ENCODE measurements at places on chromosomes 6 and 20.
A peak's percentile ranks its signal among the peaks of the same experiment; 100 is the strongest.

- peaks cover 7% of the 10 kb centered on the region for H3K27me3 ChIP-seq
- peaks cover 3% of the 10 kb centered on the region for H3K4me1 ChIP-seq
- no peak overlapping the region for H3K27ac ChIP-seq
- DNase-seq: no peak
Observed at GRCh38 chr20:64145458-64146300, 18.6 kb upstream of the MYT1 start.

DNA sequence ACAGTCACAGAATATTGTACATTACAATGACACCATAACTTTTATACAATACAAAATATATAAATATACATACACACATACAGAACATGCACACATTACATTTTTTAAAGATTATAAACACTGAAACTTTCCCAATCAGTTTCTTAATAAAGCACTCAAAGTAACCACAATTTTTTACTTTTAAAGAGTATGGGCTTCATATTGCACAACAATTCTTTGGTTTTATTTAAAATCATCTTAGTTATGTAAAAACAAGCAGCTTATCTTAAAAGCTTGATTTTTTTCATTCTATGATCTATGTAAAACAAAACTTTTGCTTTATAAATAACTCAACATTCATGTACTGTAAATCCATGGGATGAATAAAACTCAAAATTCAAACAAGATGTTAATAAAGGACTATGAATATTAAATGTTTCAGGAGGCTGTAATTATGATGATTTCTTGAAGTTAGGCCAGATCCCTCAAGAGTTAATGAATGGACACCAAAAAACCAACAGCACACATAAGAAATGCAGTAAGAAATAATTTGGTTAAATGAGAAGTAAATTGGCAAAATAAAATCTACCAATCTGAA lies 93.1 kb upstream of the BCLAF1 start:
- no peak overlapping the region for H3K27ac ChIP-seq
- no peaks in the 10 kb centered on the region for H3K27me3 ChIP-seq
- H3K4me1 ChIP-seq: no peaks in the 10 kb centered on the region
- DNase-seq: no peak

DNA sequence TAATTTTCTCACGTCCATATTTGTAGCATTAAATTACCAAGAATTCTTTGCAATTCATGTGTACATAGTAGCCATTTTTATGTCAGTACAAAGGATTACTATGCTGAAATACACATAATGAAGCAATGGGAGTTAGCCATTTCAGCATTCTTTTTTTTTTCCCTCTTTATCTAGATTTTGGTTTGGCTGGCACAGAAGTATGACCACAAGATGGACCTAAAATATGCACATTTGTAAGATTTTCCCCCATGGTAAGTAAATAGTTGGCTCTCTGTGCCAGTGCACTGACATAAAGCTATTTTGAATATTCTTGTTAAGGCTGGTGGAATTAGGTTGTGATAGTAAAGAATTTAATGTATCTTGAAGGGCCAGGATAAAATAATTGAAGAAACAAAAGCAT lies 486.1 kb upstream of the BTBD3 start:
- H3K27ac ChIP-seq: no peak overlapping the region
- peaks cover 4% of the 10 kb centered on the region for H3K36me3 ChIP-seq
- DNase-seq: no peak
- H3K4me3 ChIP-seq: no peak overlapping the region

DNA sequence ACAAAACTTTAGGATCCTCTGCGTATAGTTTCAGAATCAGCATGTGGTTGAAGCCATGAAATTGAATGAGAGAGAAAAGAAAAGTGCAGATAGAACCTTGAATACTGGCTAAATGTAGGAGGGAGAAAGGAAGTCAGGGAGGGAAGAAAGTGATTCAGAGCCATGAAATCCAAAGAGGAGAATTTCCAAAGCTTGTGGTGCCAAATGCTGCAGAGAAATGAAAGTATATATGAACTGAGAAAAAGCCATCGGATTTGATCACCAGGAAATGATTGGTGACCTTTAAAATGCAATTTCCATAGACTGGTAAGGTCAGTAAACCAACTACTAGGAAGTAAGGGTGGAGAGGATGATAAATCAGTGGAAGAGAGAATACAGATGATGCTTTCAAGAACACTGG lies 142.3 kb downstream of the TFAP2A start:
- no peak overlapping the region for H3K4me3 ChIP-seq
- no peak overlapping the region for H3K27ac ChIP-seq
- no peak for DNase-seq
- no peaks in the 10 kb centered on the region for H3K36me3 ChIP-seq
- H3K4me1 ChIP-seq: peaks cover 39% of the 10 kb centered on the region

- no peak overlapping the region for H3K4me3 ChIP-seq
- peaks cover 5% of the 10 kb centered on the region for H3K36me3 ChIP-seq
- DNase-seq: no peak
- peaks cover 2% of the 10 kb centered on the region for H3K4me1 ChIP-seq
Observed at GRCh38 chr20:59623583-59623982, 19.2 kb downstream of the PHACTR3 start.

DNA sequence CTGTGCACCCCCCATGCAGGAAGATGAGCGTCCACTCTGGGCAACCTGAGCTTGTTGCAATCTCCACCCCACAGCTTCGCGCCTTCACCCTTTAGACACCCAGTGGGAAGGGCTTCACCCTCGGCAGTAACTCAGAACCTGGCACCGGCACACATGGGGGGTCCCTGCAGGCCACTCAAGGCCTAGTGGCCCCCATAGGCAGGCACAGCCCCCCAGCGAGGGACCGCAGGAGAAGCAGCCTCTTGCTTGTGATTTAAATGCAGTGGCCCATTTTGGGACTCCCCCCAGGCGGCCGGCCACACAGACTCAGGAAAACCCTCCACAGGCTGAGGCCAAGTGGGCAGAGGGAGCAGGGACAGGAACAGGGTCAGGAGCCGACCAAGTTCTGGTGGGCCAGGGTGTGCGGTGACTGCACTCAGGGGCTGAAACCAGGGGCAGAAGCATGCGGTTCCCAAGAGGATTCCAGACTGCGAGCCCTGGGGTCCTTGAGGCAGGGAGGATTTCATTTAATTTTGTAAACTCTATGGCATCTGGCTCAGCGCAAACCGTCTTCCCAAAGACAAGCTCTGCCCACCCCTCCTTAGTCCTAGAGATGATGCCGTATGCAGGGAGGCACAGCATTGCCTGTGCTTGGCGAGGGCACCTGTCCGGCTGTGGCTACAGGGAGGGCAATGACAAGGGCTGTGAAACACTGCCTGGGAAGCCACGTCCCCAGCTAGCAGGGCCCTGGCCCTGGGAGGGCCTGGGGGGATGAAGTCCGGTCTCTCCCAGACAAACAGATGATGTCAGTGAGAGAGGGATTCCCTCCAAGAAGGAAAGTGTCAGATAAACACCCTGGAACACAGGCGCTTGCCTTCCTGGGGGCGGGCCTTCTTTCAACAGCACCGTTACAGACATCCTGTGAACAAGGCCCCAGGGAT lies 52.9 kb upstream of the GPR31 start:
- no peak overlapping the region for H3K4me3 ChIP-seq
- peaks cover 30% of the 10 kb centered on the region for H3K4me1 ChIP-seq
- H3K27me3 ChIP-seq: peaks cover 4% of the 10 kb centered on the region
- no peak overlapping the region for H3K27ac ChIP-seq
- peak; percentile 51 for DNase-seq

GRCh38 chr20:45097485-45098102 lies 3.3 kb downstream of the KCNS1 start:
- peak overlapping the region; percentile 36 for H3K27ac ChIP-seq
- peaks cover 22% of the 10 kb centered on the region for H3K27me3 ChIP-seq
- no peaks in the 10 kb centered on the region for H3K36me3 ChIP-seq
- H3K4me1 ChIP-seq: peaks cover 3% of the 10 kb centered on the region
- no peak overlapping the region for H3K4me3 ChIP-seq

GRCh38 chr6:143368426-143368825 lies 82.1 kb downstream of the ADAT2 start:
- H3K36me3 ChIP-seq: no peaks in the 10 kb centered on the region
- H3K27ac ChIP-seq: no peak overlapping the region
- peaks cover 6% of the 10 kb centered on the region for H3K4me1 ChIP-seq
- H3K27me3 ChIP-seq: no peaks in the 10 kb centered on the region

GRCh38 chr6:53461696-53462095 lies 83.2 kb downstream of the GCLC start:
- H3K36me3 ChIP-seq: no peaks in the 10 kb centered on the region
- H3K27me3 ChIP-seq: peaks cover 3% of the 10 kb centered on the region

DNA sequence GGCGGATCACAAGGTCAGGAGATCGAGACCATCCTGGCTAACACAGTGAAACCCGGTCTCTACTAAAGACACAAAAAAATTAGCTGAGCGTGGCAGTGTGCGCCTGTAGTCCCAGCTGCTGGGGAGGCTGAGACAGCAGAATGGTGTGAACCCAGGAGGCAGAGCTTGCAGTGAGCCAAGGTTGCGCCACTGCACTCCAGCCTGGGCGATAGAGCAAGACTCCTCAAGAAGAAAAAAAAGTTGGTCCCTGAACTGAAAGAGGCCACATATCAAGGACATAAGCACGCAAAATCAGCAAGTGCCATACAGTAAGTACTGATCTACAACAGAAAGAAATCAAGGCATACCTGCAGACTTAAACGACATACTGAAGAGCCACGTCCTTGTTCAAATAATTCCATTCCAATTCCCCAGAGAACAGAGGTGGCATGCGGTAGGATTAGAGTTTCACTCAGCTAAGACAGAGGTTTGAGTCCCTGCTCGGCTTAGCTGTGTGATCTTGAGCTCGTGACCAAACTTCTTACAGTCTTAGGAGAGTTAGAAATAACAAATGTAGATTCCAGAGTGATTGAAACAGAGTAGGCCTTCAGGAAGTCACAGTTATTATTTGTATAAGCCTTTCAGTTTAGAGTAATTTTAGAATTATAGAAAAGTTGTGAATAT lies 29.2 kb downstream of the B4GALT5 start:
- H3K4me1 ChIP-seq: peaks cover 45% of the 10 kb centered on the region
- H3K4me3 ChIP-seq: no peak overlapping the region
- peak overlapping the region; percentile 44 for H3K27ac ChIP-seq
- H3K27me3 ChIP-seq: peaks cover 1% of the 10 kb centered on the region
- peaks cover 16% of the 10 kb centered on the region for H3K36me3 ChIP-seq

- DNase-seq: no peak
- H3K36me3 ChIP-seq: no peaks in the 10 kb centered on the region
- peaks cover 3% of the 10 kb centered on the region for H3K27me3 ChIP-seq
- no peaks in the 10 kb centered on the region for H3K4me1 ChIP-seq
Observed at GRCh38 chr20:15655295-15655874, 917.9 kb downstream of the KIF16B start.

DNA sequence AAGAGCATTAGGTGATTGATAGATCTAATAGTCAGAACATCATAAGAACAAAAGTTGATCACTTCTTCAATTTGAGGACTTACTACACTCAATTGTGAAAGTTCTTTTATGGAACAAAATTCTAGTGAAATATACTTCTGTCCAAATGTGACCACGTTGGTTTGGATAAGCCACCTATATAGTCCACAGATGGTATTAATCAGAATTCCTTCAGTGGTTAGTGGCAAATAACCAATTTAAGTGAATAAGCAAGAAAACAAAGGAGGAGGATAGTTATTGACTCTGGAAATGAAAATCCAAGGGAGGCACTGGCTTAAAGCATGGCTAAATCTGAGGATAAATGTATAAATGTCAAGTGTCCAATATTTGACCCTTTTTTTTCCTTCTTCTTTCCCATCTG lies 268.5 kb upstream of the MARCKS start:
- H3K36me3 ChIP-seq: no peaks in the 10 kb centered on the region
- no peak overlapping the region for H3K27ac ChIP-seq
- no peaks in the 10 kb centered on the region for H3K27me3 ChIP-seq
- peaks cover 35% of the 10 kb centered on the region for H3K4me1 ChIP-seq
- H3K4me3 ChIP-seq: no peak overlapping the region

DNA sequence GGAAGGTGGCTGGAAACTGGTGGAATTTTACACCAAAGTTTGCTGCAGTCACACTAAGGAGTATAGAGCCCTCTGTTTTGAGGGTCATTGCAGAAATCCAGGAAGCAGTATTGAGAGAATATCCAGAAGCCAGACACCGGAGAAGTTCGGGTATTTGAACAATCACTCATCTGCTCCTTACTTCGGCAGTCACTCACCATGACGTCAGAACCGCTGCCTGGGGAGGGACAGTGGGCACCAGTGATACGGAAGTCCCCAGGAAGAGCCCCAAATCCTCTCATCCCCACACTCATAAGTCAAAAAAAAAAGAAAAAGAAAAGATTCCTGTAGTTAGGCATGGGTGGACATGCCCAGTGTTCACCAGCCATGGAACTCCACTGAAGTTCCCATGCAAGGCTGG lies 4.0 kb downstream of the LY6G5C start:
- no peak overlapping the region for H3K27ac ChIP-seq
- peaks cover 13% of the 10 kb centered on the region for H3K27me3 ChIP-seq
- peaks cover 20% of the 10 kb centered on the region for H3K4me1 ChIP-seq
- peak overlapping the region; percentile 56 for H3K4me3 ChIP-seq

DNA sequence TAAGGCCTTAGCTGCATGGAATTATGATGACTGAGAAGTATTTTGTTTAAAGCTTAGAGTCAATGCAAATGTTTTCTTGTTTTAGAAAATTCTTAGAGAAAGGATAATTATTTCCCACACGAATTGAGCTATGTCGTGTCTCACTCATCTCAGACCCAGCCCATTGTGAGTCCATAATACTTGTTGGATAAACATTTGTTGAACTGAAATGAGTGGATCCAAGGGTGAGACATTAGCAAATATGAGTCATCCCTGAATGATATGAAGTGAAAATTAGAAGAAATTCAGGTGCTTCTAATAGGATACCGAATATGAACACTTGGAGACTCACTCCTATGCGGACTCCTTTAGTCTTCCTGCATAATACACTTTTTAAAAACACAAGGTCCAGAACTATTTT lies 41.6 kb upstream of the ARMC2 start:
- H3K4me3 ChIP-seq: no peak overlapping the region
- no peak overlapping the region for H3K27ac ChIP-seq
- H3K36me3 ChIP-seq: no peaks in the 10 kb centered on the region

DNA sequence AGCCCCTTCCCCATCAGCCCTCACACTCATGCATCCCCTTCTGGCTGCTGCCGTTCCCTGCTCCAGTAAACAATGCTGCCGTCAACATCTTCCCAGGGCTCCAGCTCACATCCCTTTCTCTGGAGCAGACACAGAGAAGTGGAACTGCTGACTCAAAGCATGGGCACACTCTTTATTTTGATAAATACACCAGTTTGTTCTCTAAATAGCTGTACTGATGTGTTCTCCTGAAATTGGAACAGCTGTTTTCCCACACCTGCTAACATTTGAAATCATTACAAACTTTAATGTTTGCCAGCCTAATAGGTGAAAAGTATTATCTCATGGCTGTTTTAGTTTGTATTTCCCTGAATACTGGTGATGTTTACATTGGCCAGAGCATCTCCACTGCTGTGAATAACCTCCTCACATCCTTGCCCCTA lies 102.1 kb upstream of the NXT1 start:
- DNase-seq: no peak
- no peak overlapping the region for H3K4me3 ChIP-seq
- H3K27ac ChIP-seq: no peak overlapping the region
- H3K36me3 ChIP-seq: no peaks in the 10 kb centered on the region

DNA sequence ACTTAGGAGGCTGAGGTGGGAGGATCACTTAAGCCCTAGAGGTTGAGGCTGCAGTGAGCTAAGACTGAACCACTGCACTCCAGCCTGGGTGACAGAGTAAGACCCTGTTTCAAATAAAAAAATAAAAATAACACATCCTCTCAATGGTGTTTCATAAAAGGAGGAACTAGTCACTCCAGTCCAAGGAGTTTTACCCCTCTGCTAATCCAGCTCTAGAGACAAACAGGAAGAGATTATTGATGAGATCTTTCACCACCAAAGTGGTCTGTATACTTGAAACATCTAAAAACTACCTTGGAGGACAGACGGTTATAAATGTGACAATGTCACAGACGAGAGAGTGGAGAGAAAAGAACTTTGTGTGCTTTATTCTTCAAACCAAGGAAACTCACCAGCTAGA lies 58.2 kb downstream of the PIGU start:
- peaks cover 9% of the 10 kb centered on the region for H3K4me1 ChIP-seq
- no peak for DNase-seq
- H3K4me3 ChIP-seq: no peak overlapping the region
- H3K27ac ChIP-seq: no peak overlapping the region
- H3K27me3 ChIP-seq: no peaks in the 10 kb centered on the region

Data from endothelial cell (in vitro differentiated cells).